H9 (cell line): ENCODE measurements at places on chromosomes 3 and 15.

- no peak for DNase-seq
Measured at GRCh38 chr15:45486317-45486716, 36.2 kb downstream of the SLC30A4 start.

DNA sequence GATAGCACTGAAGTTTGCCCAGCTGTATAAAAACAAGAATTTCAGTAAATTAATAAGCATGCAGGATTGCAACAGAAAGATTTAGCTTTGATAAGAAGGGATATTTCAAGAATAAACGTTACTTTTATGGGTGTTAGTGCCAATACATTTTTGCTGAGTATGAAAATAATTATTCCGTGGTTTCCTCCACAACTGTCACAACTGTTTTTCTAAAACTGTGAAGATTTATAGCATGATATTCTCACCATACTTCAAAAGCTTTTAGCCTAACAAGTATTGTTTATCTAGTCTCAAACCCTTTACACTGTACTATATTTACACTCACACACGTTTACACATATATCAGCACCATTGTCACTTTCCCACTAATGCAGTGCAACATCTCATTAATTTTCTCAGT, 200.5 kb downstream of the TPRG1 start:
- no peak for DNase-seq

DNA sequence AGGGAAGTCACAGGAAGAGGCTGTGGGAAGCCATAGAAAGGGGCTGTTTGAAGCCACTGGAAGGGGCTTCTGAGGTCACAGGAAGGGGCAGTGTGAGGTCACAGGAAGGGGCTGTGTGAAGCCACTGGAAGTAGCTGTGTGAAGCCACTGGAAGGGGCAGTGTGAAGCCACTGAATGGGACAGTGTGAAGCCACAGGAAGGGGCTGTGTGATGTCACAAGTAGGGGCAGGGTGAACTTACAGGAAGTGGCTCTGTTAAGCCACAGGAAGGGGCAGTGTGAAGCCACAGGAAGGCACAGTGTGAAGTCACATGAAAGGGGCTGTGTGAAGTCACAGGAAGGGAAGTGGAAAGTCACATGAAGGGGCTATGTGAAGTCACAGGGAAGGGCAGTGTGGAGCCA, 33.1 kb downstream of the GASK1A start:
- DNase-seq, result no peak

DNA sequence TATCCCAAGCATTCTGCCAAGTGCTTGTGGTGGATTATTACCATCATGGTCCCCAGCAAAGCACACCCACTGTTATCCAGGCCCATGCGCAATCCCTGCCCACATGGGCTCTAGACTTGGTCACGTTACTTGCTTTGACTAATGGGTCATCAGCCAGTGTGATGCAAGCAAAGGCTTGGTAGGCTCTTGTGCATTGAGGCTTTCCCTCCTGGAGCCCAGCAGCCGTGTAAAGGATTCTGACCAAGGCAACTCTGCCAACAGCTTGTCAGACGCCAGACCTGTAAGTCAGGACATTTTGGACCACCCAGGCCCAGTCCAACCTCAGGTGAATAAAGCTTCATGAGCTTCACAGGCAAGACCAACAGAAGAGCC, 93.9 kb downstream of the ABHD5 start:
- no peak for DNase-seq

GRCh38 chr3:50193286-50193685, 1.9 kb downstream of the GNAT1 start:
- DNase-seq, result no peak

DNA sequence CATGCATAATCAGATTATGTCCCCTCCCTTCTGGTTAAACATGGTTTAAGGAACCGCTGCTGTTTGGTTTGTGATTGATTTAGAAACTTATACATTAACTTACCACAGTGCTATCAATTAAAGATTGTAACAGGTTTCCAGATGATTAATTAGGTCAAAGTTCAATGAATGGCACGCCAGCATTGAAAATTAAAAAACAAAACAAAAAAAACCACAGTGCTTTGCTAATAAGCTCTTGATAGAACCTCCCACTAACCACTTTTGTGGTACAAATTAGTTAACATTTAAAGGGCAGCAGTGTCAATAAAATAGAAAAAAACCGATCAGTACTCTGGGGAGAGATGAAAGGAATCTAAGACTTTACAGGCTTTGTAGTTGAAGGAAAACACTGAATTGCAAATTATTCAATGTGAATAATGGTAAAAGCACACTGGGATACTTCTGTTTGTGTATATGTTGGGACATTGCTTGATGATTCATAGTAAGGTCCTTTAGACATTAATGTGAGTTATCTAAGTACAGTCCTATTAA, 7.6 kb upstream of the C3orf38 start:
- no peak for DNase-seq

GRCh38 chr15:89654847-89655805, at the start of gene KIF7:
Gene KIF7, minus strand, starts transcription at chr15:89655467. Its CDS starts 2,537 bp downstream, at chr15:89652930.
- peak; percentile 84 for DNase-seq

DNA sequence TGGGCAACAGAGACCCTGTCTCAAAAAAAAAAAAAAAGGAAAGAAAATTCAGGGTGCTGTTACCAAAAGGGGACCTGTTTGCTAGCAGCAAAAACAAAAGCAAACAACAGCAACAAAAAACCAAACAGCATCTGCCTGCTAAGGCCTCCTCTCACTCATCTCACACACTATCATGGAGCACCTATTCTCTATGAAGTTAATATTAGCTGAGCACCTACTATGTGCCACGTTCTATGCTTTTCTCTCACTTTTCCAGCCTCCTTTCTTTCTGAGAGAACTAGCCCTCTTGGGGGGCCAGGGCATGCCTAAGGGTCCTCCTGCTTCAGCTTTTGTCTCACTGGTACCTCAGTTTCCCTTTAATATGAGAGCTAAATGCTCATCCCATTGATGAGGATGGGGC, 468 bp upstream of the GPR62 start:
- no peak for DNase-seq

- DNase-seq, result no peak
Measured at GRCh38 chr3:121821421-121822199, 13.2 kb downstream of the IQCB1 start.

DNA sequence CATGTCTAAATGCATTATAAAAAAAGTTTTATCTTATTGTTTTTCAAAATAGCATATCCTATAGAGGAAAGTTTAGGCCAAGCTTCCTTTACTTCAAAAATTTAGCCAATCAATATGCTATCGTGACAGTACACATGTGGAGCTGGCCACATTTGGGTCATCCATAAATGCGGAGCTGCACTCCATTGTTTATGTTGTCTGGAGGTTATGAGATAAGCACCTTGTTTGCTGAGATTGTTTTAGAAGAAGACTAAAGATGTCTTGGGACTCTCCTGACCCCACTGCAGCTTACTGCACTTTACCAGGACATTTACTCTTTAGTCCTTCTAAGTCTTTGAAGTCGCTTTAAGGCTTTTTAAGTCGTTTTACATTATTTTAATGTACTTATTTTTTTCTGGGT, 265.9 kb downstream of the OCA2 start:
- DNase-seq, result no peak

GRCh38 chr3:61572879-61573278, 11.5 kb downstream of the PTPRG start:
- no peak for DNase-seq

DNA sequence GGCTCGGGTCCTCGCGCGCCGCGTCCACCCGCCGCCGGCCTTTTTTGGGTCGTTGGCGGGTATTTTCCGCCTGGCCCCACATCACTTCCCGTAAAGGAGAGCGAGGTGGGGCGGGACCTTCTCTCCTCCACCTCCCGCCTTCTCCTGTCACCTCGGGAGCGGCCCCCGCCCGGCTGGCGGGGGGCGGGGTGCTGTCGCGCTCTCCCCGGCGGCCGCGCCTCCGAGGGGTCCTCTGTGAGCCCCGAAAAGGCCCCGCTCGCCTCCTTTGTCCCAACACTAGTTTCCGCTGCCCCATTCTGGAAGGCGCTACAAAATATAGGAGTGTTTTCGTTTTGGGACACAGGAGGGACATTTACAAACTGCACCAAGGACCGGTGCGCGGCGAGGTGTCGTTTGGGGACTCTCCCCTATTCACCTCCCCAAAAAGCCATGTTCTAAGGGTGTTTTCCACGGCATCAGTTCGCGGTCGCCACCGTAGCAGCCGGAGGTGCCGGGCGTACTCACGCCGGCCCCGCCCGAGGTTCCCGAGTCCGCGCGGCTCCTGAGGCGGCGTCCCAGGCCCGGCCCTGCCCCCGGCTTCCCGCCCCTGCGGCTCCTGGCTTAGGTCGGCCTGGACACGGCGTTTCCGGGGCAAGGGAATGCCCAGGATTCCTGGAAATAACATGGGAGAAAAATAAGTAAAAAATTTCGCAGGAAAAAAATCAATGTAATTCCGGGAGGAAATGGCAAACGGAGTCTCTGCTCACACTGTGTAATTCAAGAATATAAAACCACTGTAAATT, at the start of gene RAB27A:
RAB27A (minus strand) TSS at position 68 of the 782 bp plus-strand sequence. CDS start 54,879 bp downstream, outside the sequence.
- peak; percentile 74 for DNase-seq

DNA sequence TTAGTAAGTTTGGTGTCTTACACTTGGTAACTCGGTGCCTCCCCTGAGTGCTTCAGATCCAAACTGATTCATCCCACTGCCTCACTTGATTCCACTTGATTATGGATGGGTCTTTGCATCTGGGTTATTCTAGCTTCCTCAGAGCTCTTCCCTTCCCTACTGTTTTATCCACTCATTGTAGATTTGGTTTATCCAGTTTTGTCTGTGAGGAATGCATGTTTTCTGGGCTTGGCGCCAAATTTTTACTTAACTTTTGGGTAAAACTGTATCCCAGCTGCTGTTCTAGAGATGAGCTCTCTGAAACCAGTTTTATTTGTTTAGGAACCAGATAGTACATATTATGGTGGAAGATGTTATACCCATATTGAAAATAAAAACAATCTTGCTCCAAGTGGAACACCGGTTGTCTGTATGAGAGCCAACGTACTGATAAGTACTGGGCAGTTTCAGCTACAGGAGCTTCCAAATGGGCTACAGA, 20.9 kb downstream of the RAD54L2 start:
- DNase-seq, result no peak

- DNase-seq, result no peak
Measured at GRCh38 chr3:55322638-55323037, 164.5 kb downstream of the WNT5A start.

GRCh38 chr3:195763843-195764825, 43.4 kb downstream of the MUC20 start:
- no peak for DNase-seq

- no peak for DNase-seq
Measured at GRCh38 chr3:142844339-142844977, 44.4 kb downstream of the PCOLCE2 start.

GRCh38 chr3:24704496-24704895, 209.8 kb upstream of the THRB start:
- DNase-seq, result no peak

DNA sequence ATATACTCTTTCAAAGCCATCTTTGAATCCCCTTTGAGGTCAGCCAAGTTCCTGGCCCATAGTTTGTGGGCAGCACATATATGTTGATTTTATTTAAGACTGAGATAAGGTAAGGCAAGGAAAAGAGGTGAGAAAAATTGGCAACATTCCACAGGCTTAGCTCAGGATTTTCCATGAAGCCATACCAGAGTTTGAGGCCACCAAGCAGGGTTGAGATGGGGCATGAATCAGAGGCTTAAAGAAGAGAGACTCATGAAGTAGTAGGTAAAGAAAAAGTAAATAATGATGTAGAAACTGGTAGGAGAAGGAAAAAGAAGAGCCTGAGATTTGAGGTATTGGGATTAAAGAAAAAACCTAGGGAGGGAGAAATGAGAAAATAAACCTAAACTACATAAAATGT, 89.2 kb downstream of the MYO5A start:
- DNase-seq, result no peak

GRCh38 chr15:60477916-60478565, 901 bp downstream of the ICE2 start:
- no peak for DNase-seq

GRCh38 chr15:57604507-57604906, 12.8 kb downstream of the MYZAP start:
- DNase-seq, result no peak

- DNase-seq, result no peak
Measured at GRCh38 chr15:59570315-59570714, 41.3 kb upstream of the GCNT3 start.

- DNase-seq, result peak; percentile 48
Measured at GRCh38 chr15:59170295-59171066, 36.2 kb upstream of the LDHAL6B start.

GRCh38 chr15:27671819-27672437, 427.2 kb downstream of the OCA2 start:
- DNase-seq, result no peak

GRCh38 chr15:77021803-77022381, 27.0 kb downstream of the PSTPIP1 start:
- DNase-seq, result no peak

DNA sequence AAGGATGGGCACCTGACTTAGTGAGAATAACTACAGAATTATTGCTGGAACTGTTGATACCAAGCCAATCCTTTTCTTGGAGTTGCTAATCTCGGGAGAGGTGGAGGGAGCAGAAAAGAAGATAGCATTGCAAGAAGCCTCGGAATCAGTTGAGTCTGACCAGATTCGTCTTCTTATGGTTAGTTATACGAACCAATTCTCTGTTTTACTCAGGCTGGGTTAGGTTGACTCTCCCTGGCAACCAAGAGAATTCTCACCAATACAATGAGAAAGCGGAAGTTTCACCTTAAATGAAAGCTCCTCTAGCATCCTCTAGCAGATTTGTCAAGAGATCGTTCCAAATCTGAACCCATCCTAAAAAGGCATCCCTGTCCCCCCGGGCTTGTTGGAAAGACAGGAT, 43.5 kb upstream of the UBE2E1 start:
- no peak for DNase-seq

DNA sequence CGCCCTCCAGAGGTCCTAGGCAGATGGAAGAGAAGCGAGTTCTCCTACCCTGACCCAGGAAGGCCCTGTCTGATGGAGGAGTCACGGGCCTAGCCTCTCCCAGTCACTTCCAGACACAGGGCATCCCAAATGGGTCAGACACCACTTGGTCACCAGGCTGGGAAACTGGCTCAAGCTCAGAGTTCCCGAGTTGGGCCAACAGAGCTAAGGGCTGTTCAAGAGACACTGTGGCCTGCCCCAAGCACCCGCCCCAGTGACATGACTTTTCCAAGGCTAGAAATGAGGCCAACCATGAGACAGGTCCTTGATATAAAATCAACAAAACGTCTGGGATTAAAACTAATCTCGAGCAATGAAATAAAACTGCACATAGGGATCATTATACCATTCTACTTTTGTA, 113.8 kb downstream of the IQSEC1 start:
- DNase-seq, result no peak

GRCh38 chr3:87332789-87333188, 56.4 kb upstream of the POU1F1 start:
- no peak for DNase-seq

- no peak for DNase-seq
Measured at GRCh38 chr15:40755812-40756208, 756 bp upstream of the RMDN3 start.

DNA sequence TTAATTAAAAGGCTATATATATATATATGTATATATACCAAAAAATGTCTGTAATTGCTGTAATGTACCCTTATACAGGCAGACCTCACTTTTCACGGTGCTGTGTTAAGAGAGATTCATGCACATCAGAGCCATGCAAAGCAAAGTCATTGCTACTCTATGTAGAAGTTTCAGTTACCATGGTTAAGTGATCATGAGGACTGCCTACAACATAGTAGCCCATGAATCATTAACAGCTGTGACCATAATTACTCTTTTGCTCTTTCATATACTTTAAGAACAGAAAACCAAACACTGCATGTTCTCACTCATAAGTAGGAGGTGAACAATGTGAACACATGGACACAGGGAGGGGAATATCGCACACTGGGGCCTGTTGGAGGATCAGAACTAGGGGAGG, 225.3 kb upstream of the EPHA3 start:
- no peak for DNase-seq
